Testis (tissue), 5 donors: ENCODE measurements at places on chromosomes 2 and 18.

DNA sequence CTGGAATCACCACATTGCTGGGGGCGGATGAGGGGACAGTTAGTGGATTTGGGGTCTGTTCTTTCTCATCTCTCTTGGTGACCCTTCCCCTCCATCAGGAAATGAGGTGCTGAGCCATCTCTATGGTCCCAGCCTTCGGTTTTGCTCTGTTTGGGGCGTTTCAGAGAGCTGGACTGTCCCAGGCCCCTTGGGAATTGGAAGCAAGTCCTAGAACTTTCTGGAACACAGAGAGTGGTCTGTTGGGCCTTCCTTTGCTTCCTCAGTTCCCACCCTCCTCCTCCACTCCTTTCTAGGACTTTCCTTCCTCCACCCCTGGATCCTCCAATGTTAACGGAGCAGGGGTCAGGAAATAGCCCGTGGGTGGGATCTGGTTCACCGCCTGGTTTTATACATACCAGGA is 17.0 kb downstream of the RRM2 start:
- DNase-seq = no peak

- DNase-seq = no peak
Observed at GRCh38 chr18:6624271-6624660, 105.2 kb upstream of the ARHGAP28 start.

DNA sequence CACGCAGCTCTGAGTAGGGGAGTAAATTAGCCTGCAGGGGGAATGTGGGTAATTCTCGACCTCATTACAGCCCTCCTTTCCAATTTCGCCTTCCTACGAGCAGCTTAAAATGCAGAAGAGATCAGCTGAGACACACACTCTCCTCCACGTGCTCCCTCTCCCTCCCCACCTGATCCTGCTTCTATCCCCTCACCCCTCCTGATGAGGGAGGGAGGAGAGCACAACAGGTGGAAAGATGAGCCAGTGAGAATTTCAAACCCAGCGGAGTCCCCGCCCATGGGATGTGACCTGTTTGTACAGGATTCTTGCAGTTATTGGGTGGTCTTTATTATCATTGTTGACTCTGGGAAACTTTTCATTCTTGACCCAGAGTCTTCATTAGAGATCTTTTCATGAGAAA is 35.5 kb downstream of the DDX18 start:
- no peak for DNase-seq

GRCh38 chr2:9908639-9909038 is 42.9 kb upstream of the GRHL1 start:
- DNase-seq = no peak

GRCh38 chr2:215407590-215408264 is 28.1 kb downstream of the FN1 start:
- no peak for DNase-seq

- no peak for DNase-seq
Observed at GRCh38 chr2:201768918-201769317, 11.8 kb downstream of the ALS2 start.

GRCh38 chr2:37766106-37766505 is 94.7 kb upstream of the CDC42EP3 start:
- DNase-seq = no peak

DNA sequence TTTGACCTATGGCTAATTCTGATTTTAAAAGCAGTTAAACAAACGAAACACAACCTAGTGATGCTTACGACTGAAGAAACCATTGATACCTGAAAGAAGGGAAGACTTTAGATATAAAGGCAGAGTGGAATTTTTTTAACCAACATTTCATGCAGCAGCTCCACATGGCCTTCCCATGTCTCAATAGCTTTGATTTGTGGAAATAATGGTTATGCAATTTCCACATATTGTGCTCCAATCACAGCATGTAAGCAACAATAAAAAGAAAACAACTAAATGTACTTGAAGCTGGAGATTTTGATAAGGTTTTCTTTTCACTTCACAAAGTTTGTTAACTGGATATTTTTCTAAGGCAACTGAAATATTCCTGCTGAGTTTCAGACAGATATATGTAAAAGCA is 82.0 kb upstream of the SLC39A10 start:
- DNase-seq = no peak

- DNase-seq = no peak
Observed at GRCh38 chr2:120461092-120461491, 115.2 kb downstream of the INHBB start.

DNA sequence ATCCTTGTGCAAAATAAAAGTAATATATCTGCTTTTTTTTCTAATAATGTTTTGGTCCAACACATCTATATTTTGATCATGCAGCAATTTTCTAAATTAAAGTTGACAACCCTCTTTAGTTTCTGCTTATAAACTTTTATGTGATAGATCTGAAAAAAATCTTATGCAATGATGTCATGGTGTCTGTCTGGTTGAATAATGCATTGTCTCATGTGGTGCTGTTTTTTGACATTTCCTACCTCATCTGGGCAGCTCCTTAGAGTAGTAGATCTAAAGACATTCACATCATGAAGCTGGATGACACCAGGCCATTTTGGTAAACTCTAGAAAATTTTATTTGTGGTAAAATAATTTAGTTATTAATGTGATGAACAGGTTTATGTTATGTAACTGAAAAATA is 106.8 kb upstream of the FN1 start:
- no peak for DNase-seq

DNA sequence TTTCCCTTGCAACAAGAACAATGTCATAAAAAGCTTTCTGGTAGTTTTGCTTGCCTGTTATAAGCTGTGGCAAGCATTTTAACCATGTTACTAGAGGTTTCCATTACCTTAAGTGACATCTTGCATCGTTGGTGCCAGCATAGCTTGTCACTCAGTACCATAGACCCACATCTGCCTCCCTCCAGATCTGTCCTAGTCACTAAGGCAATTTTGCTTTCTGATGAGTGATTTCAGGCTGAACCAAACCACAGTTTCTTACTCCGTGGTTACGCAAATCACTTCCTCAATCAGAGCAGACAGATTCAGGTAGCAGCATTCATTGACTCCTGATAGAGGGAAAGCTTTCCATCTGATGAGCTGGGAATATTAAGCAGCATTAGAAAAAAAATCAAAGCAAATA is 1057.5 kb upstream of the FAM98A start:
- no peak for DNase-seq

GRCh38 chr2:232325324-232326273 is 53.0 kb upstream of the ALPP start:
- peak; percentile 58 for DNase-seq

DNA sequence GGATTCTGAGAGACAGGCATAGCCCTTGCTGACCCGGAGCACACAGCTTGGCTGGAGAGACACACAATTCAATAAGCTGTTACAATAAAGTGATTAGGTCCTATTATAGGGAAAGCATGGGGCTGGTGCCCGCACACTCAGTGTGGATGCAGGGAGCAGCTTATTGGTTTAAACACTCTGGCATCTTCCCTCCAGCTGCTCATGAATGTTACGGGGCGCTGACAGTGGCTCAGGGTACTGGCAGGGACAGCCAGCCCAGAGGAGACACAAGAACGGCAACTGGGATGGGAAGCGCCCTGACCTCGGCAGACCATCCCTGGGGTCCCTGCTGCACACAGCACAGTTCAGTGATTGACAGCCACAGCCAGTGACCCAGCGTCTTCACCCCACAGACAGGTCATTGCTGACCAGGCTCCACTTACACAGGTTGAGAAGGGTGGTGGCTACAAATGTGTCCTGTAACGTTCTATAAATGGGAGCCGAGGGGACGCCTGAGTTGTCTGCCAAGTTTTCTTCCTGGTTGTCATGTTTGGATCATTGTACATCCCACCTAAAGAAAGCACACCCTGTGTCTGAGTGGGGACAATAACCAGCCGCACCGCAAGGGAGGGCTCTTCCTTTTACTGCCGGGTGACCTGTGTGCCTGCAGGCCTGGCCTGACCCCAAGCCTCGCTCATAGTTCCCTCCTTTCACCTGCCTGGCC is 60.3 kb downstream of the SH3BP4 start:
- DNase-seq = no peak

GRCh38 chr2:119522671-119523070 is 1.6 kb downstream of the SCTR start:
- DNase-seq = no peak

- DNase-seq = no peak
Observed at GRCh38 chr18:57433934-57434535, 1.1 kb upstream of the ONECUT2 start.

- no peak for DNase-seq
Observed at GRCh38 chr2:162063281-162063680, 10.7 kb downstream of the DPP4 start.

DNA sequence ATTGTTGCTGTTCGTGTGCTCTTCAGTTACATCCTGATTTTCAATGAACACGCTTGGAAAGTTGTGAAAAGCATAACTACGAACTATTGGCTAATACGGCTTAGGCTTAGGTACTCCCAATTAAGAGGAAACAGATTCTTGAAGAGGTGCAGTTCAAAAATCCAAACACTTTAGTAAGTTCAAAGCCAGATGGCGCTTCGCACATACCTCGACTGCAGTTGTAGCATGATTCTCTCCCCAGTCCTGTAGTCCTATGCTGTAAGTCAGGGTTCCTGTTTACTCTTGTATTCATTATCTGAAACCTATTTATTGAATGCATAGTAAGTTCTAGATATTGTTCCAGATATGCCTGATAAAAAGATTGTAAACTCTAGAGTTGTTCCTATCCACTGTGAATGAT is 165.2 kb downstream of the TRIB2 start:
- DNase-seq = no peak

DNA sequence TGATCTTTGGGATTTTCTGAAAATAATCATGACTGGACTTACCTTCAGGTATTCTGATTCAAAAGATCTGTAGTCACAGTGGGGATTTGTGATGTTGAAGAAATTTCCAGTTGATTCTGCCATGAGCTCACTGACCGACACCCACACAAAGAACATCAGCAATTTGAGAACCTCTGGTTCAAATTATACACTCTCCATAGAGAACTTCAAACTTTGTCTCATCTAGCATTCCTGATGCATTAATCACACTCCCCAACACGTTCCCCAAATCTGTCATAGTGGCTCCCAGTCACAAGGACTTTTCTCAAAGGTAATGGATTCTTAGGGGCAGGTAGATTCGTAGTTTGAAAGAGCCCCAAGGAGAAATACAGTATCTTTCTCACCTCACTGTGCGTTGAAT is 584.3 kb downstream of the FBXO15 start:
- DNase-seq = no peak

GRCh38 chr2:239946864-239947728 is 78.0 kb downstream of the NDUFA10 start:
- no peak for DNase-seq

GRCh38 chr2:177211169-177211568 is 1.4 kb upstream of the HNRNPA3 start:
- no peak for DNase-seq

DNA sequence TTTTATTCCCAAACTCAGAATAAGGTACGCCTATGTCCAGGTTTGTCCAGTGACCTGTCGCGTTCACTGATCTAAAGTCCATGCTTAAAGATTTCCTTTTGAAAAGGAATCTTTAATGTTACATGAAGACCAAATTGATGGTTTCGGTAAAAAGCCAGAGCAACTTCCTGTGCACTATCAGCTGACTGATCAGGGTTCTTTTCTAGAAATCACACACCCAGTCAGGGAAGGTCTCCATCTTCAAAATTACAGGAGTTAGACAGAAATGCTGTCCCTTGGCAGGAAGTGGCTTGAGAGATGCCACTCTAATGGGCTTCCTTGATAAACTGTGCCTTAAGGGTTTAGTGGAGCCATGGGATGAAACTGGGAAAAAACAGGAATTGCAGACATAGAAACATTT is 14.7 kb upstream of the ARHGAP25 start:
- DNase-seq = no peak

DNA sequence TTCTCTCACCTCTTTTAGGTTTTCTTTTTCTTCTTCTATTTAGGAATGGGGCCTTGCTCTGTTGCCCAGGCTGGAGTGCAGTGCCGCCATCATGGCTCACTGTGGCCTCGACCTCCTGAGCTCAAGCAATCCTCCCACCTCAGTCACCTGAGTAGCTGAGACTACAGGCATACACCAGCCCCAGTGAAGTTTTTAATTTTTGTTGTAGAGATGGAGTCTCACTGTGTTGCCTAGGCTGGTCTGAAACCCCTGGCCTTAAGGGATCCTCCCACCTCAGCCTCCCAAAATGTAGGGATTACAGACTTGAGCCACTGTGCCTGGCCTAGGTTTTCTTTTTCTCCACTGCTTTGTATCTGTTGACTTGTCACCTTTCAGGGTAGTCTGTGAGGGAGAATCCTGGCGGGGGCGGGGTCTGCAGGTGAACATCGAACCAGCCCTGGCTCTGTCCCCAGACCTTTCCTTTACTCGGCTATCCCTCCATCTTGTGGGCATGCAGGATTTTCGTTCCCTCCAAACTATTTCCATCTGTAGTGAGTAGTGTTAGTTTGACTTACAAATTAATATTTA is 21.7 kb downstream of the NCK2 start:
- no peak for DNase-seq

- DNase-seq = no peak
Observed at GRCh38 chr2:158432117-158432516, 24.4 kb downstream of the CCDC148 start.

DNA sequence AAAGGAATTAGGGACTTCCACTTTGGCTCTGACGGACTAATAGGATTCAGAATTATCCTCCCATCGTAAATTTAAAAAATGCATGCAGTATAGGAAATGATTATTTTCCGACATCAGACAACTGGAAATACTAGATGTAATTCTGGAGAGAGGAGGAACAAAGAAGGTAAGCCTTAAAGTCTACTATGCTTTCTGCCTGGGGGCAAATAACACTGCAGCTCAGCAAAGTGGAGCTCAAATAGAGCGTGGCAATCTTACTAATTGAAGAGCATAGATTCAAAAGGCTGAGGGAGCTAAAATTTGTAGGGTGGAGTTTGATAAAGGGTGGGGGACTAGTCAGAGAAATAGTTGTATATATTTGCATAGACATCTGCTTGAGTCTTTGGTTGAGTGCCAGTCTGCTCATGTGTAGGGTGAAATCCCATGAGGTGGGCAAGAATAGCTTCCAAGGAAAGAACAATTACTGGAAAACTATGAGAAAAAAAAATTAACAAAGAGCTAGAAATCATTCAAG is 23.8 kb downstream of the COPS8 start:
- no peak for DNase-seq
